ENCODE measurements at places on chromosomes 3 and 15. TPM values are rescaled to one million over a fixed set of nuclear protein-coding genes. Genes with fewer than 3 reads are reported as not detected.

GRCh38 chr3:140843656-140844055 is 98.0 kb upstream of the SLC25A36 start:
- DNase-seq = no peak
- no peaks in the 10 kb centered on the region for H3K36me3 ChIP-seq
- H3K4me1 ChIP-seq = no peaks in the 10 kb centered on the region
- H3K27ac ChIP-seq = no peak overlapping the region

- no peaks in the 10 kb centered on the region for H3K4me1 ChIP-seq
- no peak for DNase-seq
- no peak overlapping the region for H3K4me3 ChIP-seq
- H3K27ac ChIP-seq = no peak overlapping the region
Observed at GRCh38 chr3:100879195-100879810, 113.9 kb downstream of the ABI3BP start.

DNA sequence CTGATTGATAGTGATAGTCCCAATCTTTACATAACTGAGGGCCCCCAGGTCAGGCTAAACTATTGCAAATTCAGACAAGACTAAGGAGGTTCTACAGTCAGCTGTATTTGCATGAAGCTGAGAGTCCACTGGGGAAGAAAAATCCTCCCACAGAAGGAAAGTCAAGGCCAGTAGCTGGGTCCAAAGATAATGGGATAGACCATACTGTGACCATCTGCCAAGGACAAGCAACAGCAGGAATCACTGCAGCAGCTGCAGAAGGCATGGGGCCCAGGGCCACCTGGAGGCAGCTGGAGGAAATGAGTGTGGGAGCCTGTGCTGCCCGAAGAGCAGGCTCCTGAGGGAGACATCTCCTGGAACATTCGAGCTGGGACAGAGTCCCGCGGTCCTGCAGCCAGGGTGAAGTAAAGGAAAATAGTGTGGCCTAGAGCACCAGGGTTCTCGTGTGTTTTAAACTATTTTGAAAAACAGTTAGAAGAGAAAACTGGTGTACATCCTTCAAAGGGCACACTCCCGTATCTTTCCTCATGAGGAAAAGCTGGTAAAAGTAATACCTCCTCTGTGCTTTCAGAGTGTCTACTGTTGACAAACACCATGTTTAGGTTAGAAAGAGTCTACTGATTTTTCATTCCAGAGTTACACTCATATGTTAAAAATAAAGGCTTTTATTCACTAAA is 13.2 kb upstream of the TMEM212 start:
- peaks cover 33% of the 10 kb centered on the region for H3K4me1 ChIP-seq
- peak overlapping the region; percentile 70 for H3K27ac ChIP-seq
- no peak for DNase-seq
- H3K4me3 ChIP-seq = no peak overlapping the region
- no peaks in the 10 kb centered on the region for H3K27me3 ChIP-seq
- no peaks in the 10 kb centered on the region for H3K36me3 ChIP-seq

DNA sequence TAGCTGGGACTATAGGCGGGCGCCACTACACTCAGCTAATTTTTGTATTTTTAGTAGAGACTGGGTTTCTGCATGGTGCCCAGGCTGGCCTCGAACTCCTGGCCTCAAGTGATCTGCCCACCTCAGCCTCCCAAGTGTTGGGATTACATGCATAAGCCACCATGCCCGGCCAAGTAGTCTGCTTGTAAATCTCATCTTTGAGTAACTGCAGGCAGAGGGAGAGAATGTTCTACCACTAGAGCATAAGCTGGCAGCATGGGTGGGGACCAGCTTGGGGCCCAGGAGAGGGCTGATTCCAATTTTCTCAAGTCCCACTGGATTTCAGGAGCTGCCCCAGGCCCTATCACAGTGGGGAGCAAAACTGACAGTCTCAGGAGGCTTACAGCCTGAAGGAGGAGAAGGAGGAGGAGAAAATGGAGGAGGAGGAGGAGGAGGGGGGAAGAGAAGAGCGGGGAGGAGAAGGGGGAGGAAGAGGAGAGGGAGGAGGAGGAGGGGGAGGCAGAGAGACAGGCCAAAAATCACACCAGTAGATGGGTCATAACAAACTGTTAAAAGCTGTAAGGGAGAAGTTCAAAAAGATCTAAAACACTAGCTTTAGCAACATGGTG is 229.1 kb upstream of the IGF1R start:
- no peak for DNase-seq
- no peak overlapping the region for H3K27ac ChIP-seq
- peaks cover 4% of the 10 kb centered on the region for H3K4me1 ChIP-seq
- peaks cover 6% of the 10 kb centered on the region for H3K27me3 ChIP-seq

DNA sequence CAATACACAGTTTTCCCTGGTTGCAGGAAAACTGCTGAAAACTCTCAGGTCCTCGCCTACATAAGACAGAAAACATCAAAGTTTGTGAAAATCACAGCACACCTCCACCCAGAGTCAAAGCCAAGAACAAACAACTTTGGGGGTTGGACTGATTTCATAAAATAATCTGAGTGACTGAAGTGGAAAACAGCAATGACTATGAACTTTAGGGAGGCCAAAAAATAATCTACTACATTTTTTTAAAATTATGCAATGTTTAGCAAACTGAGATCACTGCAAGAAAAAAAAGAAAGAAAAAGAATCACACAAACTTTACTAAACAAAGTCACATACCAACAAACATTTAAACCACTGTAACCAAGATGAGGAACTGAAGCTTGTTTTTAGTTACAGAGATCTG is 15.9 kb upstream of the FOXP1 start:
- no peaks in the 10 kb centered on the region for H3K36me3 ChIP-seq
- DNase-seq = no peak
- no peaks in the 10 kb centered on the region for H3K4me1 ChIP-seq
- H3K4me3 ChIP-seq = no peak overlapping the region

DNA sequence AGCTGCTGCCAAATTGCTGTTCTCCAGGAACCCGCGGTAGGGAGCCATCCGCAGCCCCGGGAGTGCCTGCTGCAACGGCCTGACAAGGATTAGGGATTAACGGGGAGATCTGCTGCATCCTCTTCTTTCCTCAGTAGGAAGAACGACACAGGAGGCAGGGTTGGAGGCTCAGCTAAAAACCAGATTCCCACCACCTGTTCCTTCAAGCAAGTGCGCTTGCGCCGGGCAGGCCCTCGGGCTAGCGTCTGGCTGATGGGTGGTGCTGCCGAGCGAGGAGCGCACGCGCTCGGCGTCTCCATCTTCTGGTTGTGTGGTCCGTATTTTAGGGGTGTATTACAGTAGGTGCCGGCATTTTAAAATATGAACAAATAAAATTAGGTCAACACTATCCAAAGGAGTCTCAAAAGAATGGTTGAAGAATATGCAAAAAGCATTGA is 25.4 kb upstream of the SLC25A26 start:
- no peak overlapping the region for H3K27ac ChIP-seq
- no peak for DNase-seq
- no peaks in the 10 kb centered on the region for H3K27me3 ChIP-seq
- H3K36me3 ChIP-seq = no peaks in the 10 kb centered on the region

DNA sequence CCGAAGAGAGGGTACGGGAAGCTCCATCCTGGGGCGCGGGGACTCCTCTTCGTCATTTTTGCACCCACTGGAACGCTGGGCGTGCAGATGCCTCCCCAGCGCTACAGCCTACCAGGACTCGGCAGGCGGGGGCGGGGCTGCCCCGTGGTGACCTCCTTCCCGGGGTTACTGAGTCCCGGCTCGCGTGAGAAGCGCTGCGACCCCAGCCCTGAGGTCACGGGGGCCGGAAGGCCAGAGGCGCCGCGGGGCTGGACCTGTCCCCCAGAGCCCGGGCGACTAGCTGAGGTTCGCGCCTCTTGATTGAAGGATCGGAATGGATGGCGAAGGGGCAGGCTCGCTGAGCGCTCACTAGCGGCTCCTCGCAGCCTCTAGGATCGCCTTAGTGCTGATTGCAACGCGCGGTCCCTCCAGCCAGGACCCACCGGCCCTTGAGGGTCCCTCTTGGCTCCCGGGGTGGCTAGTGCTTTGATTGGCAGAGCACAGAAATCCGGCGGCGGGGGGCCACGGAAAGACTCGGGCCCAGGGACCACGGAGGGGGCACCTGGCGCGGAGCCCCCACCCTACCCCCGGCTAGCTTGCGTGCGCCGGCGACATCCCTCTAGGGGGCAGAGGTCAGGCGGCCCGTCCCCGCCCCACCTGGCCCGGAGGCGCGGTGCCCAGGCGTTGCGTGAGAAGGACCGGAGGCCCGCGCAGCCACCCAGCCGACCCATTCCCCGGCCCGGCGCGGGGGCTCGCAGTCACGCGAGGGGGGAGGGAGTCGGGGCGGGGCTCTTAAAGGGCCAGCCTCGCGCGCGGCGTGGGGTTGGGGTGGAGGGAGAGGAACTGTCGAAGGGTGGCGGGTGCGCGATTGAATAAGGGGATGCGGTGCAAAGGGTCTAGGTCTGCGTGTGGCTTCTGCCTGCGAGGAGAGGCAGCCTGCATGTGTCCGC is 781 bp upstream of the CYP1A1 start:
- peak; percentile 64 for DNase-seq
- peak overlapping the region; percentile 88 for H3K27ac ChIP-seq
- H3K27me3 ChIP-seq = no peaks in the 10 kb centered on the region
- H3K36me3 ChIP-seq = no peaks in the 10 kb centered on the region
- H3K4me1 ChIP-seq = peaks cover 31% of the 10 kb centered on the region
- peak overlapping the region; percentile 80 for H3K4me3 ChIP-seq

GRCh38 chr15:101637516-101637915 is 14.7 kb downstream of the TM2D3 start:
- H3K36me3 ChIP-seq = peaks cover 3% of the 10 kb centered on the region
- no peak overlapping the region for H3K4me3 ChIP-seq
- DNase-seq = no peak
- peak overlapping the region; percentile 42 for H3K27ac ChIP-seq
- H3K4me1 ChIP-seq = peaks cover 14% of the 10 kb centered on the region
- no peaks in the 10 kb centered on the region for H3K27me3 ChIP-seq

- DNase-seq = no peak
- no peak overlapping the region for H3K4me3 ChIP-seq
- peaks cover 20% of the 10 kb centered on the region for H3K4me1 ChIP-seq
- no peaks in the 10 kb centered on the region for H3K36me3 ChIP-seq
- H3K27ac ChIP-seq = peak overlapping the region; percentile 86
- H3K27me3 ChIP-seq = no peaks in the 10 kb centered on the region
Observed at GRCh38 chr15:78879517-78880241, 7.0 kb downstream of the MORF4L1 start.

DNA sequence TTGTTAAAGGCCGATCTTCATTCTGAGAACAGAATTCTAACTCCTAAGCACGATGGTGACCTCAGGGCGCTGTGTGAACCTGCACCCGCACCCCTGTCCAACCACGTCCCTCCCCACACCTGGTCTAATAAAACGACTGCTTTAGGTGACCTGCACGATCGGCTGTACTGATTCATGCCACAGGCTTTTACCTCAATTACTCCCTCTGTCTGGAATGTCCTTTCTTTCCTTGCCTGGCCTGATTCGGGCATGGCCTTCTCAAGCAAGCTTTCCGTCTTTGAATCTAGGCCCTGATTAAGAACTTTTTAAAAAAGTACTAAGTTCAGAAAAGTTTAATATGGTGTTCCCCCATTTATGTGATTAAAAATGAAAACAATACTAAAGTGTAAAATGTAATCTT is 842 bp upstream of the U2SURP start:
- DNase-seq = no peak
- H3K27ac ChIP-seq = peak overlapping the region; percentile 85
- H3K4me3 ChIP-seq = peak overlapping the region; percentile 89

DNA sequence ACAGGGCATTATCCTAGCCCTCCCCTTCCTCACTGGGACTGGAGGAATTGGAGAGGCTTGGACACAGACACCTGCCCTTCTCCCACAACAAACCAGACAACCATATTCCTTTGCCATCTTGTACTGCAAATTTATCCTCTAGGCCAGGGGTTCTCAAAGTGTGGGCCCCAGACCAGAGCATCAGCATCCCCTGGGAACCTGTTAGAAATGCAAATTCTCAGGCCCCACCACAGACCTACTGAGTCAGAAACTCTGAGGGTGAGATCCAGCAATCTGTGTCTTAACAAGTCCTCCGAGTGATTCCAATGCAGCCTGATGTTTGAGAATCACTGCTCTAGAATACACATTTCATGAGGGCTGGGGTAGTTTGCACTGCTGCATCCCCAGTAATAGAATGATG is 115.4 kb downstream of the OXNAD1 start:
- no peaks in the 10 kb centered on the region for H3K4me1 ChIP-seq
- H3K4me3 ChIP-seq = no peak overlapping the region
- no peaks in the 10 kb centered on the region for H3K27me3 ChIP-seq
- no peak for DNase-seq

DNA sequence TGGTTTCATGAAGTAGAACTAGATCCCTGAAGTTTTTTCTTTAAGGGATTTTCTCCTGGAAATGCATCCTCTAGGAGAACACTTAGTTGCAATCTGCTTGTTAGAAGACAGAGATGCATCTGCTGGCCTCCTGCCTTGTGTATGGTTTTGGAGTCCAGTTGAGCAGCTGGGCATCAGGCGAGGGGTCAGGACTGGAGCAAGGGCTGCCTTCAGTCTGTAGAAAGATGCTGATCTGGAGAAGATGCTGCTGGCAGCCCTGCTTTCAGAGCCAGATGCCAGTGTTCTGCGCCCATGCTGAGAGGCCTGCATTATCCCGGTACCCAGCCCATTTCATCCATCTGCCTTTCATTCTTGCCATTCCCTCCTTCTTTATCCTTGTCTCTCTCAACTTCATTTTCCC is 77.4 kb downstream of the CHCHD6 start:
- no peaks in the 10 kb centered on the region for H3K27me3 ChIP-seq
- no peak for DNase-seq
- H3K27ac ChIP-seq = no peak overlapping the region
- no peak overlapping the region for H3K4me3 ChIP-seq
- no peaks in the 10 kb centered on the region for H3K4me1 ChIP-seq
- H3K36me3 ChIP-seq = no peaks in the 10 kb centered on the region

DNA sequence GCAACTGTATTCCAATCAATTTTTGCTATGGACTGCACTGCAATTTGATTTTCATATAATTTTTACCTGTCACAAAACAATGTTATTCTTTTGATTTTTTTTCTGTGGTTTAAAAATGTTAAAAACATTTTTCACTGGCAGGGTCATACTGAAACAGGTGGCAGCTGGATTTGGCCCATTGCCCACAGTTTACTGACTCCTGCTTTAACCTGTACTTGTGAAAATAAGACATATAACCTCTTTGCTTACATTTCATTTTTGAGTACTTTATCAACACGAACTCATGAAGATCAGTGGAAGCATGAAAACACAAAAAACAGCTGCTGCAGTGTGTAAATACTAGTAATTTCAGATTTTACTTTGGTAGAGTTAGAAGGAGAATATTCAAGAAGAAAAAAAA is 313.1 kb downstream of the WDR72 start:
- H3K27ac ChIP-seq = peak overlapping the region; percentile 48
- no peaks in the 10 kb centered on the region for H3K36me3 ChIP-seq
- no peak overlapping the region for H3K4me3 ChIP-seq
- peaks cover under 1% of the 10 kb centered on the region for H3K4me1 ChIP-seq
- DNase-seq = no peak

The CYP19A1 gene
- total RNA-seq = 0.50 TPM

The MAP1A gene
- 0.42 TPM for total RNA-seq

The C3orf22 gene
- not detected for total RNA-seq

The ZDHHC19 gene
- total RNA-seq = 0.59 TPM

The RTP1 gene
- total RNA-seq = not detected

The RPP25 gene
- 2.3 TPM for total RNA-seq

The SEMA7A gene
- total RNA-seq = 1.4 TPM

The IGF1R gene
- 10.3 TPM for total RNA-seq

The PLSCR2 gene
- total RNA-seq = not detected

The MRPS25 gene
- total RNA-seq = 33.2 TPM

Data from liver (tissue), 10 donors.